ENCODE measurements at places on chromosomes 7 and 10.

- DNase-seq: no peak
These were observed 125.2 kb downstream of the SLIT1 start for GRCh38 chr10:97060441-97061084.

DNA sequence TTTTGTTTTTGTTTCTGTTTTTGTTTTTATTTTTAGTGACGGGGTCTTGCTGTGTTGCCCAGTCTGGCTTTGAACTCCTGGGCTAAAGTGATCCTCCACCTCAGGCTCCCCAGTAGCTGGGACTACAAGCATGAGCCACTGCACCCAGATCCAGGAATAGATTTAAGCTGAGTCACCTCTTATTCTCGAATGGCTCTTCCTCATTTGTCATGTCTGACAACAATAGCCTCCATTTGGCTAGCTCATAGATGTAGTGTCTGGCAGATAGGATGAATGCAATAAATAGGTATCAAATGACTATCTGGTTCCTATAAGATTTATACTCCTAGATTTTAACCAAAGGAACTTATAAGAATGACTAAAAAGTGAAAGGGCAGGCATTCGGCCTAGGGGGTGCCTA is 172.9 kb downstream of the TMEM26 start:
- DNase-seq: peak; percentile 16

DNA sequence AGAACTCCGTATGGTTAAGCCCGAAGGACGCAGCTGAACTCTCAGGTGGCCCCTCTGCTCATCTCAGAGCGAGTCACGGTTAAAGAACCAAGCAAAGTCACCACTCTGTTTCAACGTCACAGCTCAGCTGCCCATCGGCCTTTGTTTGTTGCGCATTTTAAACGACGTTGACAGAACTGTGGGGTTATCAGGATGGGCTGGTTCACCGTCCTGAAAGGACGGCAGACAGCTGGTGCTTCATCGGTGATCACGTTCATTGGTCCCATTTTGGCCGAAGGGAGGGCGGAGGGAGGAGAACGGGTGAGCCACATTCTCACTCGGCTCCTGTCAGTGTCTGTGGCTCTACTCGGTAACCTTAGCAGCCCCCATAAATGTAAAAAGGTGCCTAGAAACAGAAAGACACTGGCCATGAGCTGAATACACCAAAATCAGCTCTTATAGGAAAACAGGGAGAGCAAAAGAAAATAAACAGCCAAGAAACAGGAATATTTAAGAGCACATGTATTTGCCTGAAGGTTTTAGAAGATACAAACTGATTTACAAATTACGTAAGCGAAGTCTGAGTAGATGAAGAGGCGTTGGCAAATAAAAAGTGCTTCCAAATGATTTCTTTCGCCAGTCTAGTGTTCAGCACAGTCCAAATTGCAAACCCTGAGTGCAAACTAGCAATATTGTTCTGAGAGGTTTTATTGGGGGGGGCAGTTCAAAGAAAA is 8.4 kb downstream of the PRKAG2 start:
- no peak for DNase-seq

- no peak for DNase-seq
These were observed 38.1 kb upstream of the PIK3AP1 start for GRCh38 chr10:96758423-96758822.

- no peak for DNase-seq
These were observed 146.3 kb downstream of the NXPH1 start for GRCh38 chr7:8579661-8580194.

DNA sequence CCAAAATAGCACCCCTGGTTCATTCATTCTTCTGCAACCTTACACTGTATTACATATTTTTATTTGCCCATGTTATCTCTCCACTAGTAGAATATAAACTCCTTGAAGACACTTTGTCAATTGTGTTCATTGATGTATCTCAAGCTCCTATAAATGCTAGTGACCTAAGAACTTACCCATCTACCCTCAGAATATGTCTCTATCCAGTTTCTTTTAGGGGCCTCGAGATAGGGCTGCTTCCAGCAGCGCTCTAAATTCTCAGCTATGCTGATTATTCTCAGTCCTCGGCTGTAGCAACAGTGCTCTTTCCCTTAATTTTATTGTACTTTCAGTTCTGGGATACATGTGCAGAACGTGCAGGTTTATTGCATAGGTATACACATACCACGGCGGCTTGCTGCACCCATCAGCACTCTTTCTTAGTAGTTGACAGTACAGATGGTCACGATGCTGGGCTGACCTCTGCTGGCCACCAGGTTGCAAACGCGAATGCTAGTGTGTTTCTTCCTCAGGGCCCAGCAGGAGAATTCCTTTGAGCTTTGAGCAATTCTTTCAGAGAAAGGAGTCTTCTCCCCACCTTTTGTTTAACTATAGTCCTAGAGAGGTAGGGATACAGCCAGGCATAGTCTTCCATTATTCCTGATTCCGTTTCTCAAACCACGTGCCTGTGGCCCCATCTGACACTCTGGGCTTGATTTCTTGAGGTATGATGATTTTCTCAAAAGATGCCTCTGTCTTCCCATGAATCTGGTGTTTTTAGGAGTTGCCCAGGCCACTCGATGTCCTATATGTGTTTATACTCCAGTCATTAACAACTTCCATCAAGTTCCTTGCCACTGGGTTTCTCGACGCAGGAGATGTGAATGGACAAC is 49.1 kb upstream of the CDC14C start:
- peak; percentile 58 for DNase-seq

DNA sequence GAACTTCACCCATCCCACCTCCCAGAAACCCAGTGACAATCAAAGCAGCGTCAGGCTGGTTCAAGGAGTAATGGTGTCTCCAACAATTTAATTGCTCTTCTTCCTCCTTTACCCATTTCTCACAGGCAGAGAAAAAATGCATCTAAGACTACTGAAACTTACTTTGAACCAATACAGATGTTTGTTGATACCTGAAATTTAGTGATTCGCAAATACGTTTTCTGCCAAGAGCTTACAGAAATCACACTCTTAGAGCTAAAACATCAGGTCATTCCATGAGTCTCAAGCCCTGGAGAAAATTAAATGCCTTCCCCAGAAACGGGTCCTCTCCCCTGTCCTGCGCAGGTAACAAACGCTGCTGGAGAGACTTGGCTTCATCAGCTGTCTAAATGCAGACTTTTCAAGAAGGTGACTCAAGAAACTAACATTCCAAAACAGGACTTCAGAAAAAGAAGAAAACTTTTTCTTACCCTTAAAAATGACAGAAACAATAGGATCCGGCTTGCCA is 443 bp downstream of the MYOF start:
- DNase-seq: no peak

DNA sequence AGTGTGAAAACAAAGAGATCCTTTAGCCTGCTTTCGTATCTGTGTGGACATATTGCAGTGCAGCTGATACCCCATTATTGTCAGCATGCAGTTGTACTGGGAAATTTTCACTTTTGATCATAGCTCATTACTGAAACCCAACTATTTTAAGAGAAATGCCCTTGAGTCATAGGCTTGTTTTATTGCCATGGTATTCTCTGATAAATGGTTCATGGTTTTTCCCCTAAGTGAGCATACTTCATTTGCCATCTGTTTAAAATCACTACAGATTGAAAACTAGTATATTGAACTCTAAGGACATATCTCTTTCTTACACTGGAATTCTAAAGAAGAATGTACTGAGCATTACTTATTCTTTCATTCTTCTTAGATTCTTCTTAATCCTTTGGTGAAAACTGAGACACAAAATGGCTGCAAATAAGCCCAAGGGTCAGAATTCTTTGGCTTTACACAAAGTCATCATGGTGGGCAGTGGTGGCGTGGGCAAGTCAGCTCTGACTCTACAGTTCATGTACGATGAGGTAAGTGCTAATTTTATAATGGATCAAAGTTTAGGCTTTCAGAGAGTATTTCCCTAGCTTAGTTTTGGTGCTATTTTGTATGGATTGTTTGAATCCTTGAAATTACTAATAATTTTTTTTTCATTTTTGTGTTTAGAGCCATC is 63.0 kb downstream of the RALA start:
- DNase-seq: peak; percentile 22

DNA sequence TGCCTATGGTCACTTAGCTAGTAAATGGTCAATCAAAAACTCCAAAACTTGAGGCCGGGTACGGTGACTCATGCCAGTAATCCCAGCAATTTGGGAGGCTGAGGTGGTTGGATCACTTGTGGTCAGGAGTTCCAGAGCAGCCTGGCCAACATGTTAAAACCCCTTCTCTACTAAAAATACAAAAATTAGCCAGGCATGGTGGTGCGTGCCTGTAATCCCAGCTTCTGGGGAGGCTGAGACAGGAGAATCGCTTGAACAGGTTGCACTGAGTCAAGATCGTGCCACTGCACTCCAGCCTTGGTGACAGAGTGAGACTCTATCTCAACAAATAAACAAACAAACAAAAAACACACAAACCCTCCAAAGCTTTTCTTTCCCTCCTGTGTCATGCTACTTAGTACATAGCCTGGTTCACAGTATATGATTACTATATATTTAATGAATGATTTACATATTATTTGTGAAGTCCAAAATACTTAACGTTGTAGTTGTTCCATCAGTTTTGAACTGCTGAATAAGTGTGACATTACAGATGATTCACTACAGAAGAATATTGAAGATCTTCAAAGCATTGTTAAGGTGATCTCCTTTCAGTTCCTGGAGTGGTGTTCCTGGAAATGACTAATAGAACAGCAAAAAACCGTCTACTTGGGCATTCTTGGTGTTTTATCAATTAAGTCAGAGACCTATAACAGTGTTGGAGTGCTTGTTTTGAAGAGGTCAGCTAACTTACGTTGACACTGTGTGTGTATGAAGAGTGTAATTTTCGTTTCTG is 72.9 kb downstream of the ADK start:
- no peak for DNase-seq

Measured in NCI-H69 (cell line).